Endothelial cell of umbilical vein (primary cell): ENCODE measurements at places on chromosomes 11 and 22.

DNA sequence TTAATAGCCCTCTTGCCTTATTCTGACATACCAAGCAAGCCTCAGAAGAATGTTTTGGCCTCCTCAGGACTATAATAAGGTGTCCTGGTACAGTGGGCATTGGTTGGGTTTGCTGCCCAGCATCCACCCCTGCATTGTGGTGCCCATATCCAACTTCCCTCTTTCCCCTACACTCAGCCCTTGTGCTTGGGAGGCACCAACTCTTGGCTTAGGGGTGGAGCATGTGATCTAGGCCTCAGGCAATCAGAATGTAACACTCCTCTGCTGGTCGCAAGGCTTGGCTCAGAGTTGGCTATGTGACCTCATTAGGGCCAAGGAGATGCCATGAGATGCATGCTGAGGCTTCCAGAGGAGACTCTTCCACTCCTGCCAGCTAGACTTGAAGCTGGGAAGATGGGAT, 123.0 kb downstream of the CSNK2A3 start:
- DNase-seq: no peak

DNA sequence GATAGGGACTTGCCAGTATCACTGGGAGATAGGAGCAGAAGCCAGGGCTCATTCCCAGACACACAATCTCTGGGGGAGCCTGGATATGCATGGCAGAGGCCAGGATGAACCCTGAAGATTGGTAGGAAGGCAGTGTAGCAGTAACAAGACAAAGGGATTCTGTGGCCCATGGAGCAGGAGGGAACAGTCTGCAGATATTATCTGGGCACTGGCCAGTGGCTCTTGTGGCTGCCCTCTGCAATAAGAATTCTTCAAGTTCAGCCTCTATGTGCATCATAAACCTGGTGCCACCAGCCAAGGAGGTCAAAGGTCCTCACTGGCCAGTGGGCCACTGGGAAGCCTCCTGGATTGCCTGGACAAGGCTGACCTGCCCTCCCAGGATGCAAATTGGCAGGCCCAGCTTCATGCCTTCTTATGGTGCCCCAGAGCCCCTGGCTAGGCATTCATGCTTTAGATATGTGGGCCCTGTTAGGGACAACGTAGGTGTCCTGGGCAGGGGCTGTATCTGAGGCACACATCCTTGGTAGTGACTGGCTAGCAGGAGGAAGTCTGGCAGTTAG, 29.2 kb downstream of the KCNQ1OT1 start:
- DNase-seq: no peak

DNA sequence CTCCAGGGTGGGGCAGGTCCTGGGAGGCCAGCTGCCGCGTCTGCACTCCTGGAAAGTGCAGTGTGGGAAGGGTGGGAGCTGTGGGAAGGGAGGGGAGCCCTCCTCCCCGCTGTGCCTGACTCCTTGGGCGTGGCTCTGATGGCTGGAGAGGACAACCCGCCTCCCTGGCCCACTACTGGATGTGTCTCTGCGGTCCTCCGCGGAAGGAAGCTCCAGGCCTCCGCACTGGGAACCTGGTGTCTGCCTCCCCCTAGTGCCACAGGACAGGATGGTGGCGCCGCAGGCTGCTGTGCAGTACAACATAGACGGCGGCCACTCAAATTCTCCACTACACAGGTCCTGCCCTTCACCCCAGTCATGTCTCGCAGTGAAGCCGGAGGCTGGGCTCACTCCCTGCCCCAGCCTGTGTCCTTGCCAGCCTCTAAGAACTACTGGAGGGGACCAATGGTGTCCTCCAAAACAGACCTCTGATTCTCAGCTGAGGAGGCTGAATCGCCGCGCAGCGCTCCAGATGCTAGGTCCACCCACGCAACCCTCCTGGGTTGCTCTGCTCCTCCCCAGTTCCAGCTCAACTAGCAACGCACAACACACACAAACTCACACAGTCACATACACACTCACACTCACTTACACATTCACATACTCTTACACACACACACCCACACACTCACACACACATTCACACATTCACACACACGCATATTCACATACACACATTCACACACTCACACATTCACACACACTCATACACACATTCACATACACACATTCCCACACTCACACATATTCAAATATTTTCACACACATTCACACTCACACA, 12.4 kb upstream of the DSCAML1 start:
- no peak for DNase-seq

DNA sequence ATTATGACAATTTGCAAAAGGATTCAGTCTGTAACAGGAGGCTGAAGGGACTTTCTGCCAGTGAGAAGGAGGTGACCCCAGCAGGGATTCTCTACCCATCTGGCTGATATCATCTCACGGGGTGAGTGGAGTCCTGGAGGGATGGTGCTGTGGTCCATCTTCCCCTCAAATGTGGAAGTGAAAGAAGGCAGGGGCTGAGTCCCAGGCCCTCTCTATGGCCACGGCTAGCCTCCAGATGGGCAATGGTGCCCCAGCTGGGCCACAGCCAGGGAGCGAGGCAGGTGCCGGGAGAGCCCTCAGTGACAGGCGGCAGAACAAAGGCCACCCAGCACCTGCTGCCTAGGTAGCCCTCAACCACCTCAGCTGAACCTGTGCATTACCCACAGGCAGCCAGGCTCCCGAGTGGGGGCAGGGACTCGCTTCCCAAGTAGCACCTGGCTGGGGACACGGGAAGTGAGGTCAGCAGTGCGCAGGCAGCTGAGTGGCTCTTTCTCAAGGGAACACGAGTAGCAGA, 6.7 kb downstream of the NECTIN1 start:
- no peak for DNase-seq

DNA sequence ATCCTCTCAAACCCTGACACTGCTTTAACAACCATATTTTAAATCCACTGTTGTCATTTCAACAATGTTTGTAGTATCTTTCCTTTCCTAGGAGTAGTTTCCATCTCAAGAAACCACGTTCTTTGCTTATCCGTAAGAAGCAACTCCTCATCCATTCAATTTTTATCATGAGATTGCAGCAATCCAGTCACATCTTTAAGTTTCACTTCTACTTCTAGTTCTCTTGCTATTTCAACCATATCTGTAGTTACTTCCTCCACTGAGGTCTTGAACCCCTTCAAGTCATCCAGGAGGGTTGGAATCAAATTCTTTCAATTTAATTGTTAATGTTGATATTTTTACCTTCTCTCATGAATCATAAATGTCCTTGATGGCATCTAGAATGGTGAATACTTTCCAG, 22.4 kb downstream of the CCDC82 start:
- no peak for DNase-seq

- DNase-seq: no peak
Measured at GRCh38 chr22:25979968-25980367, 189.3 kb upstream of the SEZ6L start.

- DNase-seq: no peak
Measured at GRCh38 chr22:23892130-23892529, 2.1 kb upstream of the MIF start.

DNA sequence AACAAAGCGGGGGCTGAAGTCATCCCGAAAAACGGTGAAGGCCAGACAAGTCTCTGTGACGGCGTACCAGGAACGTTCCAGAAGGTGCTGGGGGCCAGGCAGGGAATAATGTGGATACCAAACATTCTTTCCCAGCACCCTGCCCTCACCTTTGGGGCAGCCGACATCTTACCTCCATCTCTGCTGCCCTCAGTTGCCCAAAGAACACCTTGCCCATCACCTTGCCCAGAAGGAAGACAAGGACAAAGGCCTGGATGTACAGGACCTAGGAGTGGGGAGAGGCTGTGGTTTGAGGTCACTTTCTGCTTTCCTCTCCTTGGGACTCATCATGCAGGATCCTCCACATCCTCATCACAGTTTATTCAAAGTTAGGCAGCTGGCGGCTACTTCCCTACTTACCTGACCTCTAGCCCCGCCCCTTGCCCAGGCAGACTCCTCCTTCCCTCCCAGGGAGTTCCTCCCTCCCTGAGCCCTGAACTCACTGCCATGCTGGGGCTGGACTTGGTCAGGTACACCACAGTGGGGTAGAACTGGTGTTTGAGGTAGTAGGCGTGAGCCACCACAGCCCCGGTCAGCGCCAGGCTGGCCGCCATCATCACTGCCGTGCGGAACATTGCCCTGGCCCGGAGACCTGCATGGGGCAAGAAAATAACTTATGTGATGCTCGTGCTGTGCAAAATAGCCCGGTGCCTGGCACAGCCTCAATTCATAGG, 1.2 kb downstream of the SYVN1 start:
- DNase-seq: peak; percentile 19

GRCh38 chr11:57322256-57323166, 2.2 kb downstream of the TNKS1BP1 start:
- DNase-seq: peak; percentile 84

GRCh38 chr11:34730544-34731295, 109.8 kb downstream of the EHF start:
- no peak for DNase-seq

DNA sequence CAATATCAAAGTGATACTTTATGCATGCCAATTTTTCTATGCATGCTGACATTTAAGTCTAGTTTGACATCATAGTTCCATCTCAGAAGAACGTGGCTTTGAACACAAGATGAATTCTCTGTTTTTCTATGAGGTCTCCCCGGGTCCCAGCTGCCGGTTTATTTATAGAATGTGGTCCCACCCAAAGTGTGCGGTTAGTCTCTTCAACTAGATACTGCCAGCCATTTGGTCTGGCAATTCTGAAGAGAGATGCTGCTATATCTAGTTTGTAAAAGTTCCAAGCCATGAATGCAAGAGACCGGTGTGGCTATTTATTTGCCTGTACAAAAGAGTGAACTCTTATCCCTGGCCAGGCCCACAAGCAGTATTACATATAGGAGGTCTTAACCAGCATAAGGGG, 9.2 kb downstream of the OR5A2 start:
- DNase-seq: no peak

DNA sequence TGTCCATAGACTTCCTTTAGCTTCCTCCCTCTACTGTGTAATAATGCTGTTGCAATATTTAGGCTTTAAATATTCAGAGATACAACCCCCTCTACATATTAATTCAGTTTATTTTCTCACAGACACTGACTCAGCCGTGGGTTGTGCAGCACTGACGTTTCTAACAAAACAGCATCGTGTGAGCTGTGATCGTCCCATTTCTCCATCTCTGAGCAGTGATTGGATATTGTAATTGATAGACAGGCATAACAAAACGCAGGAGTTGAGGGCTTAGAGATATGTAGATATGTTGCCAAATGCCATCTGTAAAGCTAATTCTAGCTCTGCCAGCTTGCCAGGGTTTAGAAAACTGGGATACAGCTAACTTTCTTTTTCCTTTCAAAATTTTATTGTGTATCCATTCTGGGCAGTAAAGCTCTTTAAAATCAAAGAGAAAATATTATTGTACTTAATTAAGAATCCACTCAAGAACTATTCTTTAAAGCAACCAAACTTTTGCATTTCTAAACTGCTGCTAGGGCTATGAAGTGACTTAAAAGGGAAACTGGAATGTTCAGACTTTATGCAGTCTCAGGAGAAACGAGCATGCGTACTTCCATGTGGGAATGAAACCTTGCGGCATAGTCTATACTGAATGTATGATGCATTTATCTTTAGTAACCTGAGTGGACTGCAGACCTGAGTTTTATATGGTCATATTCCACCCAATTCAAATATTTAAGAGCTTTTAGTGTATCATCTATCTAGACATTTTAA, 22.7 kb downstream of the BTBD10 start:
- peak; percentile 96 for DNase-seq

- peak; percentile 57 for DNase-seq
Measured at GRCh38 chr11:110261195-110262071, 35.0 kb downstream of the RDX start.

GRCh38 chr22:48838376-48838775, 989.3 kb downstream of the BRD1 start:
- no peak for DNase-seq

DNA sequence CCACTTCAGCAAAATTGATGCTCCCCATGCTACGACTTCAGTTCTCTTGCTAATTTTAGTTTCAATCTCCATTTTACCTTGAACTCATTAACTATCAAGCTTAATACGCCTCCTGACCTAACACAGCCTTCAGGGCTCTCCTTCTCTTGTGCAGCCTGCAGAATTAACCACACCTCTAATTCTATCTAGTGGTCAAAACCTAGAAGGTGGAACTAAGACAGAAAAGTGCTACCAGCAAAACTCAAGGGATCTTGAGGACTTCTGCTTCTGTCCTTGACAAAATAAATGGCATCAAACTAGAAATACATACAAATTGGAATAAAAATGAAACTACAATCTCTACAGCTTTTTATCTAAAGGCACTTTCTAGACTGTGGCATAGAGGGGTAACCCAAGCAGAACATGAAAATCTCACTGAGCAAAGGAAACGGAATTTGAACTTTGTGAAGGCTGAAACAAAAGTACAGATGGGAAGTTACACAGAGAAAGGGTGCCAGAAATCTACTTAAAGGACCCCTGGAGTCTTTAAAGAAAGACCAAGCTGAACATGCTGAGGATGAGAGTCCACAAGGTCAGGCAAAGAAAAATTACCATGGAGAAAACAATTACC, 10.7 kb downstream of the CWF19L2 start:
- DNase-seq: no peak

- DNase-seq: peak; percentile 12
Measured at GRCh38 chr11:68974421-68975194, 6.2 kb downstream of the MRGPRD start.

GRCh38 chr11:41282395-41282794, 177.1 kb downstream of the LRRC4C start:
- DNase-seq: no peak

DNA sequence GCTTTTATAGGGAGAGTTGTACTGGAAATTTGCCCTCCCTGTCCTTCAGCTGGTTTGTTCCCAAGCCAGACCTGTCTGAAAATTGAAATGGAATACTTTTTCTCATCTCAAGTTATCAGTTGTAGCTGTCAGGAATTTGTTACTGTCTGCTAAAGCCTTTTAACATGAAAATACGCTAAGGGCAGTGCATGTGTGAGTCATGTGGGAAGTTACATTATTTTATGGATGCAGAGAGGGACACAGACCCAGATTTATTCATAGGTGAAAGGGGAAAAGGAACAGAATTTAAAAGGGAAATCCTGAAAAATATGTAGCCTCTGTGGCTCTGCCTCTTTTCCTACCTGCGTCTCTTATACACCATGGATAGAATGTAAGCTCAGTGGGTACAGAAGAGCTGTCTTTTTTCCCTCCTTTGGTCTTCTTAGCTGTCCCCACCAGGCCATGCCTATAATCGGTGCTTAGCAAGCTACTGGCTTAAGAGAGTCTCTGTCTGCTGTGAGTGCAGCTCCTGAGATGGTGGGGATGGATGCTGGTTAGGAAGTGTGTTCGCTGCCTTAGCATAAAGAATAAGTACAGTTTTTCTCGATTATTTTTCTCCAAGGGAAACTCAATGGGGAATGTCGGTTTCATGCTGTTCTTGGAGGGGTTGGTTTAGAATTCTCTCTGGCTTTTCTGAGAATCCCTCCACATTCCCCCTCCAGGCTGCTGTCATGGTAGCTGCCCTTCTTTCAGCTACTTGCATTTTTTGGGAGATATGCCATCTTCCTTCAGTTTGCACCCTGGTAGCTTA, 166.8 kb downstream of the TEAD1 start:
- DNase-seq: peak; percentile 69

DNA sequence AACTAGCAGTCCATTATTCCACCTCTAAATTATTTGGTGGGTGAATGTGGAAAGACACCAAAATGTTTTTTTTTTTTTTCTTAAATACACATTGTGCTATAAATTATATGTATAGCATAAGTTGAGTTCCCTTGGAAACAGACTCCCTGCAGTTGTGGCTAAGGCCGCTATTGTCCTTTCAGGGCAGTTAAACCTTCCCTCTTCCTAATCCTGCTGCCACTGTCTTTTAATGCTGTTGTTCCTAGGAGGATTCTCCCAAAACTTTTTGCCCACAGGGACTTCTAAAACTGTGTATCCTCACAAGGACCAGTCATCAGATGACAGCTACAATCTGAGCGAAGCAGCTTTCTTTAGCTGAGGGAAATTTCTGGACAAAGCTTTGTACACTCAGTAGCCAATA, 478.9 kb upstream of the CHORDC1 start:
- no peak for DNase-seq

- peak; percentile 81 for DNase-seq
Measured at GRCh38 chr22:39388261-39389011, 11.1 kb upstream of the TAB1 start.
